Left colon (tissue), 2 donors: ENCODE measurements at places on chromosomes 5 and 9. TPM values are rescaled to one million over a fixed set of nuclear protein-coding genes. Genes with fewer than 3 reads are reported as not detected.

- no peak for DNase-seq
Observed at GRCh38 chr5:40578501-40579451, 100.9 kb upstream of the PTGER4 start.

PCDHGB4 gene
- total RNA-seq: 0.98 TPM

DNA sequence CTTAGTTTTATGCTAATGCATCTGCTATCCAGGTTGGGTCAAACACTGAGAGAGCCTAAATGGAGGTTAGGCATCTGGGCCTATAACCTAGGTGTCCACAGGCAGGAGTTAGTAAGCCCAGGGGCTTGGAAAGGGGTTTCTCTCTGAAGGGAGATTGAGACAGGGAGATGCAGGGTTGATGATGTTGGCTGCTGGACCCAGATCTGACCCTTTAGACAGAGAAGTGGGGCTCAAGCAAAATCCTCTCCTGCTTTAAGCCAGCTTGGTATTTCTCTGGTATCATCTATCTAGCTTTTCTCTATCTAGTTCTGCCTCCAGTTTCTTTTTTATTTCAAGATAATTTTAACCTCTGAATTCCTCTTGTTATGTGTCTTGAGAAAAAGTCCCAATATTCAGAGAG is 18.3 kb upstream of the ANKRD55 start:
- no peak for DNase-seq

CTXN3 gene
- total RNA-seq: not detected

- no peak for DNase-seq
Observed at GRCh38 chr9:98576354-98576753, 132.4 kb downstream of the GABBR2 start.

DNA sequence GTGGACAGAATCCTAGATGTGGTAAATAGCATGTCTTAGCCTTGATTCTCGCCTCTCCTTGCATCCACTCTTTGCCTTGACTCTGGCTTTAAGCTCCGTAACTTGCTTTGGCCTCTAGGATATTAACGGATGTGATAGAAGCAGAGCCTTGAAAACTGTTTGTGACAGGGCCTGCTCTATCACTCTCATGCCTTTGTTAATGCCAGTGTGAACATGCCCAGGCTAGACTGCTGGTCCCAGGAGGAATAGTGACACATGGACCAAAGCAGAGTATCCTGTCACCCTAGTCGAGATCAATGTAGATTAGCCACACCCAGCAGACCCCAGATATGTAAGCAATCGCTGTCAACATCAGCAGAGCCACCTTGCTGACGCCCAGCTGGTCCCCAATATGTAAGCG is 109.9 kb upstream of the C9orf72 start:
- no peak for DNase-seq

DNA sequence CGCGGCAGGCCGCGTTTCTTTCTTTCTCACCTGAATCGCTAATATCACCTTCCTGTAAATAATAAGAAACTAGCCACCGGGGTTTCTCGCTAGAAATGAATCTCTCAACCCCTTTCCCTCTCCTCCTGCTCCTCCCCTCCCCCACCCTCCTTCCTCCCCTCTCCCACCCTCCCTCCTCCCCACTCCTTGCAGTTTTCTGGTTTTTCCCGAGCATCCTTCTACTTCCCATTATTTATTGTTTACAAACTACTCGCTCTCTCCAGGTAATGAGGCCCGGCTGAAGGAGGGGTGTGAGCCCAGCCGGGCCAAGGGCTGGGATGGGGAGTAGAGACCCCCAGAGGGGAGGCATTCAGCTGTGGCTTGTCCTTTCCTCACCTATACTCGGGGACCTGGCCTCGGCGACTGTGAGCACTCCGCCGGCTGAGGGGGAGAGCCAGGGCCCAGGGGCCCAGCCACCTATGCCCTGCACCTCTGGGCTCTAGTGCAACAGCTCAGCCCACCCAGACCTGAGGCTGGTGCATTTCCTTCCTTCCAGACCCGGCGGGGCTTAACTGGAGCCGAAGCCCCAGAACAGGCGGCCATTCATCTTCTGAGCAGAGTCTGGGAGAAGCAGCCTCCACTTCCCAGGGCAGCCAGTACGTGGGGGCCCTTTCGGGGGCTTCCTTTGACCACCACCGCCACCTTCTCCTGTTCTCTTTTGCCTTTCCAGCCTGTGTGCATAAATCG is 2.1 kb upstream of the IRX4 start:
- DNase-seq: no peak

- DNase-seq: no peak
Observed at GRCh38 chr5:179816796-179817469, 3.8 kb upstream of the SQSTM1 start.

DNA sequence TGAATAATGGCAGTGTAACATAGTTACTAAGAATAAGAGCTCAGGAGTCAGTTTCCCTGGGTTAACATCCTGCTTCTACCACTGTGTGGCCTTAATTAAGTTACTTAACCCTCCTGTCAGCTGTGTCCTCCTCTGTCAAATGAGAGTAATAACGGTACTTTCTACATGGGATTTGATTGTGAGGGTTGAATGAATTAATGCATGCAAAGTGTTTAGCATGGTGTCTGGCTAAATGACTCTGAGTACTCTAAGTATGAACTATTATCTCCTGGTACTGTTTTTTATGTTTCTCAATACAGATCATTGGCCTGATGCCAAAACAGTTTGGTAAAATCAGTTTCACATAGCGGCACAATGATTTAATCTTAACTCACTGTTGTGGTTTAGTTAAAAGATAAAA is 19.6 kb downstream of the ZNF131 start:
- DNase-seq: no peak

ARHGEF37 gene
- 23.5 TPM for total RNA-seq

- DNase-seq: no peak
Observed at GRCh38 chr9:92180669-92181181, 65.5 kb upstream of the SPTLC1 start.
